ENCODE measurements at places on chromosomes 16 and 17.
A peak's percentile ranks its signal among the peaks of the same experiment; 100 is the strongest.

- peak; percentile 44 for DNase-seq
Measured at GRCh38 chr16:88264641-88265285, 118.0 kb upstream of the ZNF469 start.

GRCh38 chr17:74332017-74332650, 6.1 kb downstream of the KIF19 start:
- DNase-seq: no peak

GRCh38 chr16:68826652-68827051, 16.7 kb upstream of the TANGO6 start:
- DNase-seq: no peak

- no peak for DNase-seq
Measured at GRCh38 chr17:55710829-55711496, 11.7 kb downstream of the TMEM100 start.

- DNase-seq: no peak
Measured at GRCh38 chr16:71826533-71827017, 17.9 kb upstream of the AP1G1 start.

GRCh38 chr17:68981288-68981687, 26.1 kb upstream of the ABCA8 start:
- DNase-seq: no peak

DNA sequence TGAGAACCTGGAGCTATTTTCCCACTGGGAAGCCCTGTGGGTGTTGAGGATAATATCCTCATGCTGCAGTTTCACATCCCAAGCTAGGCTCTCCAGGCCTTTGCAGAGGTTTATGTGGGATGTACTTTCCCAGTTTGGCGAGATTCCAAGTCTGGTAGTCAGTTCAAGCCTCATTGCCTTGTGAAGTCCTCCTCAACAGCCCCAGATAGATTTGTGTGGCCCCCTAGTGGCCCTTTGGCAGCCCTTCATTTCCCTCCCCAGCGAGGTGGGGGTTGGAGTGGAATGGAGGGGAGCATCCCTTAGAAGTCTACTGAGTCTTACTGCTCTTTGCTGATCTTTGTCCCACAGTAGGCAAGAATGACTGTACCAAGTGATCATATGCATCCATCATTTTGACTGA, 137.9 kb downstream of the CDH11 start:
- no peak for DNase-seq

DNA sequence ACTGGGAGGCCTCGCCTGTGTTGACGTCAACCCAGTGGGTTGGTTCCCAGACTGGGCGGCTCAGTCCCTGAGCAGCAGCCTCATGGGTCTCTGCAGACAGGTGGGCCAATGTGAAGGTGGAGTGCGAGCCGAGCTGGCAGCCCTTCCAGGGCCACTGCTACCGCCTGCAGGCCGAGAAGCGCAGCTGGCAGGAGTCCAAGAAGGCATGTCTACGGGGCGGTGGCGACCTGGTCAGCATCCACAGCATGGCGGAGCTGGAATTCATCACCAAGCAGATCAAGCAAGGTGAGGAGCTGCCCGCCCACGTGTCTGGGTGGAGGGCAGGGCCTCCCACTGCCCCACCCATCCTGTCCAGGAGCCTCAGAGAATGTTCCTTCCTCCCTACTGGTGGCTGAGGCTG, 44.1 kb downstream of the MRC2 start:
- no peak for DNase-seq

DNA sequence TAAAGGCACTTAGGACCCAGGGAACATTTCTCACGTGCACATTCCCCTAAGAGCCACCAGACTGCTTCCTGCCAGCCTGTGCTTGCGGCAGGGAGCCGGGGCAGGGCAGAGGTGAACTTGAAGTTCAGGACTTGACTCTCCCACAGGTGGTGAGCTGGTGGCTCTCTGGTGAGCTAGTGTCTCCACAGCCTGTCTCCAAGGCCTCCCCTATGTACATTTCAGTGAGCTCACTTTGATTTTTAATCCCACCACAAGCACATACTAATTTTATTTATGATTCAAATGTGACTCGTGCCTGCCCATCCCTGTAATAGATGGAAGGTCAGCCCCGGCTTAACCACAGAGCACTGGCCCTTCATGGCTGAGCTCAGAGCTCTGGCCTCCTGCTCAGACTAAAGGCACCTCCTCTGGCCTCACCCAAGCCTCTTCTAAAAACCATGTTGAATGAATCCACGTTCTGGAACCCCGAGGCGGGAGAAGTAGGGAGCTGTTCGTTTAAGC, 9.2 kb downstream of the SNN start:
- DNase-seq: no peak

DNA sequence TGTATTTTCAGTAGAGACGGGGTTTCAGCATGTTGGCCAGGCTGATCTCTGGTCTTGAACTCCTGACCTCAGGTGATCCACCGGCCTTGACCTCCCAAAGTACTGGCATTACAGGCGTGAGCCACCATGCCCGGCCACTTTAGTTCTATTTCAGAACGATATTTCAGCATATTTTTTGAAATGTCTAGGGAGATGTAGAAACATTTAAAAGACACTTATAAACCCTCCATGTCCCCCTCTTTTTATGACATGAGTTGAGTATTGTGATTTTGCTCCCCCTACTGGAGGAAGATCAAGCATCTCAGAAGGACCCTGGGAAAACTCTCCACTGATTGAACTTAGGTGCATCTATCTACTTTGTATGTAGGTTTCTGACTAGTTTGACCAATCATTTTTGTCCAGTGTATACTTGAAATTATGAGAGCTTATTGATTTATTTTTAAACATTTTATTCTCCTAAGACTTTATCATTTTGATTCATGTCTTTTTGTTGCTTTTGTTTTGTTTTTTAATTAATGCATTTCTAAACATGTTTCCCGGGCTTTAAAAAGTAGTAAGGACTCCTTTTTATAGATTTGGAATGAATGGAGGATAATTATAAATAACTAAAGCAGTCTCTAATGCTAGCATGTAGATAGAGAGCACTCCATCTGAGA, 105.1 kb downstream of the CHD9 start:
- peak; percentile 69 for DNase-seq

- DNase-seq: no peak
Measured at GRCh38 chr16:27774779-27775178, 224.8 kb downstream of the KATNIP start.

Data from CD4-positive, alpha-beta T cell treated with Interleukin-12 subunit alpha and Interleukin-12 subunit beta, for 1 hour (primary cell).